ENCODE measurements at places on chromosomes 6 and 20. TPM values are rescaled to one million over a fixed set of nuclear protein-coding genes. Genes with fewer than 3 reads are reported as not detected.

The HLA-A gene
- 1,042 TPM for total RNA-seq

The PTK6 gene
- total RNA-seq: 0.48 TPM

The GTSF1L gene
- total RNA-seq: not detected

The CRISP2 gene
- total RNA-seq: not detected

The PRDM13 gene
- total RNA-seq: not detected

The CAGE1 gene
- not detected for total RNA-seq

The RPP40 gene
- total RNA-seq: 45.5 TPM

The OR2J3 gene
- not detected for total RNA-seq

The CLDN20 gene
- not detected for total RNA-seq

The TBP gene
- total RNA-seq: 20.5 TPM

The FGD2 gene
- not detected for total RNA-seq

The PBOV1 gene
- not detected for total RNA-seq

The IPCEF1 gene
- under 0.01 TPM for total RNA-seq

- DNase-seq: peak; percentile 58
Measured at GRCh38 chr6:4914420-4915159, 89.2 kb downstream of the RPP40 start.

GRCh38 chr6:93515736-93516135 lies 96.4 kb upstream of the EPHA7 start:
- DNase-seq: no peak

DNA sequence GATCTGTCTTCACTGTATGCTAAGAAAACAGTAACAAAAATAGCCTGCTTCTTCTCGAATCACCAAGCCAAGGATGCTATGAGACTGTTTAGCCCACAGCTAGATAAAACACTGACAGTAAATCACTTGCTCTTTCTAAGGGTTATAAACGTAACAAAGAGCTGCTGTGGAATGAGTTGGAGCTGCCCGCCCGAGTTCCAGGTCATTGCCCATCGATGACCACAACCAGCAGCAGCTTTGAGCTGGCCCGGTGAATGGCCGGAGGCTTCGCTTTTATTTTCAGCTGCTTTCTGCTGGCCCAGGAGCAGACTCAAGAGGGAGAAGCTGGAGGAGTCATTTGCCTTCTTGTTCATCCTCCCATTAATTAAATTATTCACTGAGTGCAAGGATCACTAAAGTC lies 82.2 kb upstream of the CDH4 start:
- peak; percentile 63 for DNase-seq

DNA sequence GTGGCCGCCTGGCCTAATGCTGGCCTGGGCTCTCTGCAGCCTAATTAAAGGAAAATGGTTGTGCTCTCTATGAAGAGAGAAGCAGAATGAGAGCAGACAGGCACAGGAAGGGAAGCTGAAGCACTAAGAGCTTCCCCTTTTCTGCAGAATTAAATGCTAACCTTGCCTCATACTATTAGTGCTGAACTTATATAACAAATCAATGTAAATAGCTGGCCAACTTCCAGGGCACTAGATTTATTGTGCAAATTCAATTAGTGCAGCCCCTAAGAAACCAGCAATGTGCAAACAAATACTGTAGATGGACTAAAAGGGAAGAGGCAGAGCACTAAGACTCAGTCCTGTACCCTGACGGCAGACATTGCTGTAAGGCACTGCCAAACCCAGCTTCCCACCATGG lies 36.1 kb upstream of the INSM1 start:
- DNase-seq: no peak

DNA sequence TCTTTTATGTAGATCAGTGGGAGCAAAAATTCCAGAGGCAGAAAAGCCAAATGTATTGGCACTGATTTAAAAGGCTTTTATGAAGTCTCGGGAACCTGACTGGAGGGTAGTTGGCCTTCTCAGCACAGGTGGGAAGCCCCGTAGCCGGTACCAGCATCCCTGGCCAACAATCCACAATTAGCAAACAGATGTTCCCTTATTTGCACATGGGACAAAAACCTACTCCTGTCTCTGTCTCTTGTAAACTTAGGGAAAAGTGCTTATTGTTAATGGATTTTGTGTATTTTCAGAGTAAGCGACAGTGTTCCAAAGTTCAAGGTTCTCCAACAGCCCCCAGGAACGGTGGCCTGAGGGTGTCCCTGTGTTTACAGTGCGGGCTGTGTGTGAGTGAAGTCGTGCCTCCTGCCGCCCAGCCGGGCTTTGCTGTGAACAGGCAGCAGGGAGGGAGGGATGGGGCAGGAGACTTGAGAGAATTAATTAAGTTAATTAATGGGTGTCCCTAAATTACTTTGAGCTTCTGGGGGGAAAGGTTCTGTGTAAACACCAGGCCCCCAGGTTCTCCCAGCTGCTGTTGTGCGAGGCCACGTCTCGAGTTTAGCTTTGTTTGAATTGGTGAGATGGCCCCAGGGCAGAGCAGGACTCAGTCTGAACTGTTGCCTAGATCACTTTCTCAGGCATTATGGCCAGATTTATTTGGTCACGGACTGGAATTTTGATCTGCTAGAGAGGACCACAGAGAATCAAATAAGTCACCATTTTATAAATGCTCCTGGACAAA lies 3.9 kb downstream of the SYNJ2 start:
- DNase-seq: peak; percentile 80

DNA sequence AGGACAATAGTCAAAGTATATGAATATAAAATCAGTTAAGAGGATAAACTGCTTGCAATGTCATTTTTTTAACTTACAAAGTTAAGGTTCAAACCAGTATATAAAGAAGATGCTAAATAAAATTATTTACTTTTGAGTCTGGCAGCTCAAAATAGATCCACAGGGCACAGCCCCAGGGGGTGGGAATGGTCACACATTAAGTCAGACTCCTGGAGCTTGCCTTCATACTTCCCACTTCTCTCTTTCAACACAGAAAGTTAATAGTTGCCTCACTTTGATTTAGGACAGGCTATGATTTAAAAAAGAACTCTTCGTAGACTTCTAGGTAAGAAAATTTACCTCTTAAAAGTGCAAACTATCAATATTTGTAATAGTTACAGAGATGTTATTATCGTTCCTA lies 158.3 kb upstream of the RUNX2 start:
- no peak for DNase-seq

DNA sequence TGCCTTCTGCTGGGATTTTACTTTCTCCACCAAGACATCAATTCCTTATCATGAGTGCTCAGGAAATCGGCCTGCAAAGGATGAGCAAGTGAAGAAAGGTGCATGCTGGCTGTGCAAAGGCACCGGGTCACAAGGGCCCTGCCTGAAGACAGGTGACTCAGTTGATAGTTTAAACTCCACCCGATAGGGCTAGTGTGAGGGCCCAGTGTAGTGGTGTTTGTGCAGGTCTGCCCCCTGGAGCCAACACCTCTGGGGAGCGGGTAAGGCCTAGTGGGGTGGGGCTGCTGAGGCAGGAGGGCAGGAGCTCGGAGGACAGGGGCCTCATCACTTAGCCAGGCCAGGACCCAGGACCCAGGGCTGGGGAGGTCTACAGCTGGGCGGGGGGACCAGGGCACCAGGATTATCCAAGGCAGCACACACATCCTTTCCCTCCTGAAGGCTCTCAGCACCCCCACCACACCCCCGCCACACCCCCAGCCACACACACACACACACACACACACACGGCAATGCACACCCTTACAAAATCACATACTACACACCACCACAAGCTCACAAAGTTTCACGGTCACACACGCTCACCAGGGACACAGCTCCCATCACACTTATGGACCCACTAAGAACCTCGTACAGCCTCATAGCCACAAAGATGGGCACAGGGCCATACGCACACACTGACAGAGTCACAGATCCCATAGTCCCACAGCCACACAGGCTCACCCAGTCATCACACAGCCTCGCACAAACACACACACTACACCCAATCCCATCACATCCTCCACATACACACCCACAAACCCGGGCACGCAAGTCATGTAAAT lies 75.4 kb downstream of the GRM4 start:
- DNase-seq: peak; percentile 48

DNA sequence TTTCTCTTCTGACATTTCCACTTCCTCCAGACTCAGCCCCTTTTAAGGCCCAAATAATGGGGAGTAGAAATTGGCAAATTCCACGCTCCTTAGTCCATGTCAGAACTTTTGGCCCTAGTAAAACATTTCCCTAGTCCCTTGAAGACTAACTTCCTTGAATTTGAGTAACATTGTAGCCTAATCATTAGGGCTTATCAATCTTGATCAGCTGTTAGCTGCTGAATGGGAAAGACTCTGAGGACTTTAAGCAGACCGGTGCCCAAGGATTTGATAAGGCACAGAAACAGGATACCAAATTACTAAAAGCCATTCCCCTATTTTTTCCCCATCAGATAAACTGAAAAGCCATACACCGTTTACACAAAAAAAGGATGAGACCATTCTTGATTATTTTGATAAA lies 37.0 kb upstream of the ECI2 start:
- DNase-seq: no peak

- DNase-seq: peak; percentile 96
Measured at GRCh38 chr6:52929321-52930164, 20.0 kb upstream of the GSTA3 start.

GRCh38 chr6:112600168-112600567 lies 253.0 kb downstream of the RFPL4B start:
- no peak for DNase-seq

- DNase-seq: peak; percentile 76
Measured at GRCh38 chr20:46562373-46563169, 12.1 kb upstream of the OCSTAMP start.

DNA sequence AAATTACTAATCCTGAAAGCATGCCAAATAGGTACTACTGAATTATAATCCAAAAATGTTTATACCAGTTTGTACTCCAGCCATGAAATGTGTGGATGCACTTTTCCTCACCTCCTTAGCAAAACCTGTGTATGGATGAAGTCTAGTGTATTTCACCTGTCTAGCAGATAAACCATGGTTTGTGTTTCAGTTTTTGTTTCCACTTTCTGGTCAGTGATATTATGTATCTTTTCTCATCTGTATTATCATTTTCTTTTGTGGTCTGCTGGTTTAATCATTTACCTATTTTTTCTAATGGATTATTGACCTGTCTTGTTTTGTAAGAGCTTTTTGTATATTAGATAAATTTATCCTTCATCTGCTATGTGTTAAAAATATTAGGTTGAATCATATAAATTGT lies 41.0 kb upstream of the TMEM217 start:
- no peak for DNase-seq

GRCh38 chr20:3660262-3661059 lies 2.7 kb downstream of the GFRA4 start:
- DNase-seq: no peak

- no peak for DNase-seq
Measured at GRCh38 chr6:134674562-134674961, 275.3 kb downstream of the ALDH8A1 start.

DNA sequence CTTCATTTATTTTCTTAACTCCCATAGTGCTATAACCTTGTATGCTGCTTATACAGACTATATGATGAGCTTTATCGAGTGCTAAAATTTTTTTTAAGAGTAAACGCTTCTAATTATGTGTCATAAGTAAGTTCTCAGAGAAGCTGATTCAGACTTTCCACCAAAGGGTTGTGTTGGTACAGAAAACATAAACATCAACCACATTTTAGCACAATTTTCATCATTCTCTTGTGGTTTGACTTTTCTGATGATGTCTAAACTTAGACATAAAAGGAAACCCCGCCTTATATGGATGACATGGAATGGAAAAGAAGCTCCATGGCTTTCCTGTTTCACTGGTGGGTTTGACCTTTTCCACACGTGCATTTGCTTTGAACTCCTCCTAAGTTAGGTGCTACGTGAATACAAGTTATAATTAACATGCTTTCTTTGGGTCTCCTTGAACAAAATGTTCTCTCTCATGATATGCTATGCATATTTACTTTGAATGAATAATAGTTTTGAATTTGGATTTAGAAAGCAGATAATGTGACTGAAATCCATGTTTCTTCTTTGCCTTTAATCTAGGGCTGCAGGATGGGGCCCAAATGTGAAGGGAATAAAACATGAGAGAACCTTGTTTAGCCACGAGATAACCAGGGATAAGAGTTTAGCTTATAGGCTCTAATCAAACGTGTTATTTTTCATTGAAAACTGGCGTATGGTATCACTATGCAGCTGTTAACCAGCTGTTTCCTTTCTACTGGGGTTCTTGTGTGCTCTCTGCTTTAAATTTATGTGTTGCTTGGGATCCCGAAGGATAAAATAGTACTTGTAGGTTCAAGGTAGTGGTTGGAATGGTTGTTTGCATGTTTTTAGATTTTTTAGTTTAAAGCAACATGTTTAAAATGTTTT lies 127.1 kb upstream of the AHI1 start:
- no peak for DNase-seq

Data from RPMI7951 (cell line).